Aorta (tissue), 5 donors: ENCODE measurements at places on chromosomes 5 and 9. TPM values are rescaled to one million over a fixed set of nuclear protein-coding genes. Genes with fewer than 3 reads are reported as not detected.
A peak's percentile ranks its signal among the peaks of the same experiment; 100 is the strongest.

- DNase-seq, result peak; percentile 87
Measured at GRCh38 chr5:16616536-16617273, at the start of gene RETREG1. Gene RETREG1, minus strand, starts transcription at chr5:16616997. Its CDS starts 26 bp downstream, at chr5:16616971.

The MCIDAS gene
- polyA plus RNA-seq, result not detected

GRCh38 chr5:98096155-98096554, 677.3 kb upstream of the RGMB start:
- DNase-seq, result no peak

The IFNA2 gene
- polyA plus RNA-seq, result not detected

- DNase-seq, result no peak
Measured at GRCh38 chr9:96169484-96169883, 132.5 kb downstream of the HSD17B3 start.

The FBN2 gene
- not detected for polyA plus RNA-seq

GRCh38 chr9:132144708-132145365, 17.0 kb upstream of the NTNG2 start:
- no peak for DNase-seq

DNA sequence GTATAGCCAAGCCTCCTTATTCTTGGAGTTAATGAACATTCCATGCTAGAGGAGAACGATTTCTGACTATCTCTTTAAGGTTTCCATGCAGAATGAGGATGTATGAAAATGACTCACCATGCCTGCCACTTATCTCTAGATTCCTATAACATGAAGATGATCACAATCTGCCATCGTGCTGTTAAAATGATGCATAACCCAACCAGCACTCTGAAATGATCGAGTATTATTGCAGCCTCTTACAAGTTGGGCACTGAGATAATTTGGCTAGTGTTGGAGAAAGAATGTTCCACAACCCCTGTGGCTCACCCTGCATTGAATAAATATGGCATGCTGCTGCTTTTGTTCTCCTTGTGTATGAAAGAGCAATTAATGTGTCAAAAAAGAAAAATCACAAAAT, 1143.6 kb upstream of the WWC1 start:
- no peak for DNase-seq

DNA sequence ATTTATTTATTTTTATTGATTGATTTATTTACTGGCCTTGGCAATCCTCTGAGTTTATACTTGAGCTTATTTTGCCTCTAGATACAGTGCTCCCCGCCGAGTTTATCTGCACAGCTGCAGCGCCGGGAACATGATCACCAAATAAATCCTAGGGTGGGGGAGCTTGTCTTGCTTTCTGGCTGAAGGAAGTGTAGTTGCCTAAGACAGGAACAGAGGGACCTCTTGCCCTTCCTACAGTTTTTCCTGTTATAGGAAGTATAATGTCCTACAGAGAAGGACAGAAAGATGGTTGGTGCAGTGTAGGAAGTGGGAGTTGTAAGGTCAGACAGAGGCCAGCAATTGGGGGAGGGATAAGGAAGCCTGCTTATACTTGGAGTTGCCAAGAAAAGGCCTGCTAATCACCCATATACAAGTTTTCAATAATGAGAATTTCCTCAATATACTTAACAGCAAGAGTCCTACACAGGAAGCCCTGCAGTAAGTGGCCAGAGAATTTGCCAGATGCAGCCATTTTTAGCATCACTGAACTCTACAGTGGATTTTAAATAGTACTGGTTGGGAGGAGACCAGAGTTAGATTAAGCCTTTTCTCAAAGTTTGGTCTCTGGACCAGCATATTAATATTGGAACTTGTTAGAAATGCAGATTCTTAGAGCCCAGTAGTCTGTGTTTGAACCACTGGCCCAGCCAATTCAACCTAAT, 7.7 kb downstream of the AOPEP start:
- no peak for DNase-seq

- DNase-seq, result no peak
Measured at GRCh38 chr5:179558932-179559283, 8.6 kb downstream of the RUFY1 start.

The IQGAP2 gene
- polyA plus RNA-seq, result 2.6 TPM

The BRD3 gene
- 14.5 TPM for polyA plus RNA-seq

- no peak for DNase-seq
Measured at GRCh38 chr5:59346982-59347381, 546.5 kb downstream of the PDE4D start.

GRCh38 chr5:39518516-39518915, 93.7 kb upstream of the DAB2 start:
- no peak for DNase-seq

- peak; percentile 64 for DNase-seq
Measured at GRCh38 chr5:991472-992267, 16.9 kb upstream of the NKD2 start.

GRCh38 chr9:91939978-91940377, 10.1 kb downstream of the ROR2 start:
- no peak for DNase-seq

DNA sequence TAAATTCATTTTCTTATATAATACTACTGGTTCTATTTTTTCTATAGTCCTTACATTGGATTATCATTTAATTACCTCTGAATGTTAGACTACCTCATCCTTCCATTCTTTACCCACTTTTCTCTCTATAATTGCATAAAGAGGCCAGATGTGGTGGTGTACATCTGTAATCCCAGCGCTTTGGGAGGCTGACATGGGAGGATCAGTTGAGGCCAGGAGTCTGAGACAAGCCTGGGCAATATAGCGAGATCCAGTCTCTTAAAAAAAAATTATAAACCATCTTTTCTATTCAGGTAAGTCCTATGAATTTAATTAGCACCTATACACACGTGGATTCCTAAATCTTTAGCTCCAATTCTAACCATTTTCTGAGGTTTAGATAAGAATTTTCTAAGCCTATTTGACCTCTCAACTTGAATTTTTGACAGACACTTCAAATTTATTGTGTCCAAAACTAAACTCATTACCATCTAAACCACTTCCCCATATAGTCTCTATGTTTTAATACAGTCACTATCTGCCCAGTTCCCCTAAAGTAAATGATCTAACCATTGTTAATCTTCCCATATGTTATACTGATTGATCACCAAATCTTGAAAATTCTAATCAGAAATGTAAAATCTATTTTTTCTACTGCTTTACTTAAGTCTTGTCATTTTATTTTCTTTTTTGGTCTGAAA, 33.0 kb upstream of the CHD1 start:
- no peak for DNase-seq

- no peak for DNase-seq
Measured at GRCh38 chr5:60687927-60688720, 11.8 kb downstream of the DEPDC1B start.

The CARD6 gene
- polyA plus RNA-seq, result 4.8 TPM

The OR5C1 gene
- polyA plus RNA-seq, result not detected

GRCh38 chr5:84433461-84433860, 48.8 kb upstream of the EDIL3 start:
- no peak for DNase-seq

DNA sequence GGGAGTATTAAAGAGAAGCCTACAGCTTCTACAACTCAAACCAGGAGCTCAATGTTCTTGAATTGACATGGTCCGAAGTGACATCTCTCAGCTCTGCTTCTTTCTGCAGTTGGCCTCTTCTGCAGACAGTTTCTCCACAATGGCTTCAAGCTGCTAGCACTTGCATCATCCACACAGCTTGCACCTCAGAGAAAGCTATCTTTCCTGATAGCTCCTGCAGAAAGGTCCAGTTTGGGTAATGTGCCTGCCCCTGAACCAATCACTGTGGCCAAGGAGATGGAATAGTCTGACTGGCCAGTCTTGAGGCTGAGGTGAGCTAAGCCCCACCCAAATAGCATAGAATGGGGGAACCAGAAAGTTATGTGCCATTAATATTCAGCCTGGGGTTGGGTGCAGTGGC, 95.8 kb upstream of the ABCA1 start:
- DNase-seq, result no peak

DNA sequence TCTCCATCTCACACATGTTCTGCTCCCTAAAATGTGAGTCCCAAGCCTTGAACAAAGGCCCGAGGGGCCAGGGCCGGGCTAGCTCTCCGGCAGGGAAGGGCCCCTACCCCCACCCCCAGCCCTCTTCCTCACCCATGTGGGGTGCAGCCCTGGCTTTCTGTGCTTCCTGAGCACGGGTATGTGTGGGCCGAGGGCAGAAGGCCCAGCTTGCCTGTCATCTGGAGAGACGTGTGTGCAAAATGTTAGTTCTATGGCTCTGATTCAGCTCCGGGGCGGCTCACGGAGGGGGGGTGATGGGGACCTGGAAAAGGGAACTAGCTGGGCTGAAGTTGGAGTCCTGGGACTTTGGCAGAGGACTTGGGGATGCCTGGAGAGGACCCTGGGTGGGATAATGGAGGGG, 90.3 kb upstream of the ARAP3 start:
- no peak for DNase-seq

- no peak for DNase-seq
Measured at GRCh38 chr9:136931611-136932130, 12.9 kb downstream of the FBXW5 start.

GRCh38 chr9:20358207-20358606, 264.1 kb downstream of the MLLT3 start:
- DNase-seq, result no peak
